ENCODE measurements at places on chromosomes 7 and 10. TPM values are rescaled to one million over a fixed set of nuclear protein-coding genes. Genes with fewer than 3 reads are reported as not detected.

DNA sequence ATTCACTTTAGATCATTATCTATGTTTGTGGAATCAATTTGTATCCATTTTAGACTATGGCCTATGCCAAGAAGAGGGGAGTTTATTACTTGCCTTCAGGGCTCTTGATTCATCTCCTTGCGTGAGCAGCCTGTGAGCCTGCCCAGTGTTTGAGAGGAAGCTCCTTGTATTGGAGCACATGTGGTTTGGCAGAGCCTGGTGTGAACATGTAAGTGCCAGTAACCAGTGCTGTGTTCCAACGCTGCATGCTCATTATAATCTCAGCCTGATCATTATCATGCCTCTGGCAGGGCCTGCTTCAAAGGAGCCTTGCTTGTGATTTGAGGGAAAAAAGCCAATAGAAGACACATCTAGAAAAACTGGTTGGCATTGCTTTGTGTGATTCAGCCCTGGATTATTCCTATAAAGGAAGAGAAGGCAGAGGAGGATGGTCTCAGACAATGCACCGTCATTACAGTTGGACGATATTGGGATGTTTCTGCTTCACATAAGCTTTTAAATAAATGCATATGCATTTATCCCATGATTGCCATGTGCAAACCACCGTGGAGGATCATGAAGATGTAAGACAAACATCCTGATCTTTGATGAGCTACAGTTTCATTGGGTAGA is 203.4 kb upstream of the AHR start:
- peak; percentile 98 for DNase-seq

Gene HOXA9
- total RNA-seq: 29.9 TPM

DNA sequence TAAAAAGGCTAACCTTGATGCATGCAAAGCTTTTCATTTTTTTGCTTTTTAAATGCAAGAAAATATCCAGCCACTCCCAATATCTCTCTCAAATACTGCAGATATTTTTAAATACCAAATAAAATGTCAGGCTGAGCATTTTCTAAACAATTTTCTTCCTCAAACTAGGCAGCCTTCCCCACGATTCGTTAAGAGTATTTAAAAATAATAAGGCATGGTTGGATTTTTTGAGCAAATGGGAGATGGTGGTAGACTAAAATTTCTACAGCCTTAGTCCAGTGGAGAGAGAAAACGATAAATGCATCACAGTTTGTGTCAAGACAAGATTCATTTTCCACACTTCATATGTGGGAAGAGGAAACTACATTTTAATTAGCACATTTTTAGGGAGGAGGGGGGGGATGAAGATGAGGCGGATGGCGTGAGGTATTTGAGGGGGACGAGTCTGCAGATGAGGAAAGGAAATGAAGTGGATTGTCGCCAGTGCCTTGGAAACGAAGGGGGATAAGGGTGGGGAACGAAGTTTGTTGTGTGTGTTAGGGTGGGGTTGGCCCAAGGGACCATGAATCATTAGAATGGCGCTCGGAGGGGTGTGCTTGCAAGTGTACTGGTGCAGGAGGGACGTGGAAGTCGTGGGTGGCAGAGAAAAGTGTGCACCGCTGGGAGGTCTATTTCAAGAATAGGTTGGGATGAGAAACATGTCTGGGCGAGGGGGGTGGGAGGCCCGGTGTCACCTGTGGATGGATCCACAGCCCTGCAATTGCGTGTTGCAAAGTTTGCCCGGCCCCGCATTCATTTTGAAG is 1.2 kb upstream of the ADD3 start:
- DNase-seq: peak; percentile 21

Gene FGFBP3
- not detected for total RNA-seq

Gene GCK
- total RNA-seq: not detected

Data from MG63 (cell line).